ENCODE measurements at places on chromosomes 2 and 18.
A peak's percentile ranks its signal among the peaks of the same experiment; 100 is the strongest.

- no peak for DNase-seq
Measured at GRCh38 chr2:158923180-158923594, 45.3 kb upstream of the TANC1 start.

GRCh38 chr2:96771796-96772618 lies 11.3 kb downstream of the CNNM4 start:
- DNase-seq: no peak

GRCh38 chr2:67993329-67993728 lies 69.5 kb downstream of the C1D start:
- no peak for DNase-seq

- DNase-seq: peak; percentile 25
Measured at GRCh38 chr2:189798312-189799029, 14.2 kb downstream of the PMS1 start.

DNA sequence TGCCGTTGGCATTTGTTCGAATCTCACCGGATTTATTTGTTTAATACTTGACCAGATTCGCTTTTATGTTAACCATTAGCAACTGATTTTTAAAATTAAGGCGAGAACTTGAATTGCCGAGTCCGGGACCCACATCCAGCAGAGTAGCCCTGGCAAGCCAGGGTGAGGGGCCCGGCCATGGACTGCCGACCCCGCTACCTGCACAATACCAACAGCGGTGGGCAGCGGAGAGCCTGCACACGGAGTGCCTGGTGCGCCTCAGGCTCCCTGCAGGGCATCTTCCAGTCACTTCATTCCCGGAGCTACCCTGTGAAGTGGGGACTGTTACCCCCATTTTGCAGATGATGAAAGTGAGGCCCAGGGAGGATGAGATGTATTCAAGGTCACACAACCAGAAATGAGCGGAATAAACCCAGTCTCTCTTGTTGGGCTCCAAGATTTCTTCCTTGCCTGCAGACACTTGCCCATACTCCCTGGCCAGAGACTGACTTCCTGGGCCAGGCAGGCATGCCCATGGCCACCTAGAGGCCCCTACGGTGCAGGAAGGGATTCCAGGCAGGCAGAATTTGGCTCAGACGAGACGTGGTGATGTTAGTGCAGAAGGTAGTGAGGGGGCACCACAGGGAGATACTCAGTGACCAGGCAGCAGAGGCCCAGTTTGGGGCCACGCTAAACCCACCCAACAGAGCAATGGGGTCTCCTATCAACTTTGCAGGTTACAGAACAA lies 2.9 kb downstream of the FBLN7 start:
- DNase-seq: no peak

DNA sequence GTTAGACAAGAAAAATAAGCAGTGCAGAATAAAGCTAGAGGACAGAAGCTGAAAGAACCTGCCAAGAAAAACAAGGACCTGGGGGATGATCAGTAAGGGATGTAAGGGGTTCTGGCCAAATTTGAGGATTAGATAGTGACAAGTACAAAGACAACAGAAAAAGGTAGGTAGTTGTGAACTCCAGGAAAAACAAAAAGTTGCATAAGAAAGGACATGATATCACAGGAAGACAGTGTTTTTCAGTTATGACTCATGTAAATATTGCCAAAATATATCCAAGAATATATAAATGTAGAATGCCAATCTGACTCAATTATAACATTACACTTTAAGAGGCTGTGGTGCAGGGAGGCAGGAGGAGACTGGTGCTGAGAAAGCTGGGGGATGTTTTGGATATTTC lies 209.8 kb upstream of the SH3BP4 start:
- no peak for DNase-seq

GRCh38 chr2:216672466-216672865 lies 22.9 kb downstream of the IGFBP5 start:
- DNase-seq: no peak
